ENCODE measurements at places on chromosomes 2 and 18.

DNA sequence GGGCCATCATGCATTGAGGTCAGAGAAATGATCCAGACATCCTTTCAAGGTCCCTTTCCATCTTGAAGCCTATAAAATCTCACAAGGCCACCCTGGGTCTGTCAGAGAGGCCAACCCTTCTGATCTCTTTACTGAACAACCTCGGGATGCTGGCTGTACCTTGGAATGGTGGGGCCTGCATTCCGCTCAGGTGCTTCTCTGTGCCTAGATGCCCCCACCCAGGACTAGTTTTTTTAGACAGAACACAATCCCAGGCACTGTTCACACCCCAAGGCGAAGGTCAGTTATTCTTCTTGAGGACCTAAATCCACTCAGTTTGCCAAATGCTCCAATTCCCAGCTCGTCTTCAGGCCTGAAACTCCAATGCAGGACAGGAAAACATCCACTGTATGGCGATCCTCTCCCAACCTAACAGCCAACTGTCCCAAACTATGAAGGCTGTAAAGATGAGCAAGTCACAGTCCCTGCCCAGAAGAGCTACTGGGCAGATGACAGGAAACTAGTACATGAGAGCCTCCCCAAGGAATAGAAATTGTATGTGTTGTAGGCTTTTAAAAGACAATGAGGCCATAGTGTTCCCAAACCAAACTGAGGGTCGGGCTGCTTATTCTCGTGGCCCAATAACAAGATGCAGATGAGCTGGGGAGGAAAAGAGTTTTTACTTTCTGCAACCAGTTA lies 154.4 kb upstream of the ACAA2 start:
- no peak for DNase-seq

DNA sequence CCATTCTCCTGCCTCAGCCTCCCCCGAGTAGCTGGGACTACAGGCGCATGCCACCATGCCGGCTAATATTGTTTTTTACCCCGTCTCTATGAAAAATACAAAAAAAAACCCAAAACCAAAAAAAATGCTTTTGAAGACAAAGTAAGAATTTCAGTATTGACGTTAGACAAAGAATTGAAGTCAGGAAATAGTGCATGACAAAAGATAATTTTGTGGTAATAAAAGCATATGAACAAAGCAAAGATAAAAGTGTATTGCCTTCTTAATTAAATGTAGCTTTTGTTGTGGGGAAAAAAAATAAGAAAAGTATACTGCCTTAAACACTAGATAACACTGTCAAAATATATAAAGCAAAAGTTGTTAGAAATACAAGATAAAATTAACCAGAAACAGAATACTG lies 86.8 kb downstream of the ANKRD12 start:
- no peak for DNase-seq

DNA sequence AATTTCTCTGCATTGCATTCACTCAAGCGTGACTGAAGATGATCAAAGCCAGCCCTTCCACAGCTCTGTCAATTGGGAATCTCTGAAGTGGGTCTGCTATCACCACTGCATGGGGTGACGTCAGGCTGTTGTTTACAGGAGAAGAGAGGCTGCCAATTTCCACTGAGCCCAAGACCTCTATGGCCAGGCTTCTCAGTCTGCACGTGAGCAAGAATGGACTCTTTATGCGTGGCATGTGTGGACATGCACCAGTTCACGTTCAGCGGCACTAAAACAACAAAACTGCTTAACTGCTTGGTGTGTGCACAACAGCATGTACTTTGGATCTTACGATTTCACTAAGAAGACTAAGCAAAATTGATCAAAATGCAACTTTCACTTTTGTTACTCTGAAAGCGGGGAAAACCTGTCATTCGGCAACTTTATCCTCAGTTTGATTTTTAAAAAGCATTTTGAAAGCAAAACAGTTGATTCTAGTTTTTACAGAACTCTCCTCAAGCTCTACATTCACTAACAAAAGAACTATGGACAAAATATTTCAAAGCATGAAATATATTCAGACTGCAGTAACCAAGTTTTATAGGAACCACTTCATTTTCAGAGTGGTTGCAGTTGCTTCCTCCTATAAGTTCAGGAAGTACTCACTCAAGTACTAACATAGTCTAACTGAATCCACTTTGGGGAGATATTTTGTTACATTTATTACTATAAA lies 77.0 kb upstream of the SERTAD2 start:
- no peak for DNase-seq

GRCh38 chr2:159925975-159926374 lies 128.0 kb upstream of the CD302 start:
- DNase-seq: no peak

DNA sequence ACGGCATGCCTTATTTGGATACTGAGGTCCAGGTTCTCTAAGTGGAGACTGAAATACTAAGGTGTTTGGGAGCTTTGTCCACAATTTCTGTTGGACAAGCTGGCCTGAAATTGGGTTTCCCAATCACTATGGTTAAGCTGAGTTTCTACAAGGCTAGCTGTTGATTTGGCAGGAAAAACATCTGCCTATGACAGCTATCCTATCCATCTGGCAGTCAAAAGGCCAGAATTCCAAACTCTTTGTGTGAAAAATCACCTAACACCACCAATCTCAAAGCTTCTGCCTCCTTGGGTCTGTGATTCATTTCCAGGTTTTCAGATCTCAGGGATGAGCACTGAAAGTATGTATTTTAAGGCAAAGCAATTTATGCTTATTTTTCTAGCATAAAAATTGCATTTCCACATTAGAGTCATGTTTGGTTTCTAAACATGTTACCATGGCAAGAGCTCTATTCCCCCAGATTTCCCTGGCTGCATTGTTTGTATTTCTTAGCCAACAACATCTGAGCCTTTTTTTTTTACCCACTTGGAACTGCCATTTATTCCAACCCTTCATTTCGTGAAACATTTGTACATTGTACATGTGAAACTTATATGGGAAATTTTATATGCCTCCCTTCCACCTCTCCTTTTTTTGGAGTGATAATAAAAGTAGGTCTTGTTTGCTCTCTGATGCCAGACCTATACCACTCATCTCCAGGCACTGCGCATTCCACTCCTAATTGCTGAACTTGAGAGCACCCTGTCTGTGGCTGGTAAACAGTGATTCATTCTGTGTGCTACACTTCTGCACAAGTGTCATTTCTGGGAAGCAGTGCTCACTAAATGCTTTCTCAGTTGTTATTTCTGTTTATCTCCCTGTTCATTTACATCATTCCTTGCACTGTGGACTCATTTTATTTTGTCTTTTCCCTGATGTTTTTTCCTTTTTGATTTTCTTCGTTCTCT lies 15.9 kb upstream of the CCDC85A start:
- DNase-seq: no peak

- no peak for DNase-seq
These were observed 89.8 kb upstream of the KCNH7 start for GRCh38 chr2:162928356-162928755.

DNA sequence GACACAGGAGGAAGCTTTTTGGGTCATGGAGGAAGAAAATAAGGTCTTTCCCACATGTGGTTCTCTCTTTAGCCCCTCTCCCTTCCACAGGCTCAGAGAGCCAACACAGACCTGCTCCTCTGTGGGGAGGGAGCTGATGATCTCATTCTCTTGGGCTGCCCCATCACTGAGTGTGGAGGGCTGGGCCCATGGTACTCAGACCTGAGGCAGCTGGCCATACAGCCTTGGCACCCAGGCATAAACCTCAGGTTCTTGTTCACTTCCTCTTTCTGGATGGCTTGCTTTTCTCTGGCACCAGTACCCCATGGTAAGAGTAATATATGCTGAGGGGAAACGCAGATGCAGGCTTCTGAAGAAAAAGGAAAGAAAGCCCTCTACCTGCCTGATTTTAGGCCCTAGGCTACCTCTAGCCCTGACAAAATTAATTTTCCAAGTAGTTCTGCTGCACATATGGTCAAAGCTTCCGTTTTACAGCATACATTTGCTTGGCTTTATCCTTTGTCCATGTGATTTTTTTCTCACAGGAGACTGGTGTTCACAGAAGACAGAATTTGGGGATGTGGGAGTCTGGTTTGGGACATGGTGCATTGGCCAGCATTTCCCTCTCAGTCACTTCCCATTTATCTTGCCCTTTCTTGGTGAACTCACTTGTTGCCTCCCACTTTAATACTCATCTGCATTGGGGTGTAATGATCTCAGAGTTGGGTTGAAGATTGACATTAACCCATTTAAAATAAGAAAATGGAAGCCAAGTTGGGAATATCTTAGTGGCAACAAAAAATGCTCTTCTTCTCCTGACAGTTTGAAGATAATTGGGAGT lies 11.1 kb downstream of the DHRS9 start:
- no peak for DNase-seq

GRCh38 chr2:28270456-28271152 lies 122.1 kb upstream of the FOSL2 start:
- no peak for DNase-seq

DNA sequence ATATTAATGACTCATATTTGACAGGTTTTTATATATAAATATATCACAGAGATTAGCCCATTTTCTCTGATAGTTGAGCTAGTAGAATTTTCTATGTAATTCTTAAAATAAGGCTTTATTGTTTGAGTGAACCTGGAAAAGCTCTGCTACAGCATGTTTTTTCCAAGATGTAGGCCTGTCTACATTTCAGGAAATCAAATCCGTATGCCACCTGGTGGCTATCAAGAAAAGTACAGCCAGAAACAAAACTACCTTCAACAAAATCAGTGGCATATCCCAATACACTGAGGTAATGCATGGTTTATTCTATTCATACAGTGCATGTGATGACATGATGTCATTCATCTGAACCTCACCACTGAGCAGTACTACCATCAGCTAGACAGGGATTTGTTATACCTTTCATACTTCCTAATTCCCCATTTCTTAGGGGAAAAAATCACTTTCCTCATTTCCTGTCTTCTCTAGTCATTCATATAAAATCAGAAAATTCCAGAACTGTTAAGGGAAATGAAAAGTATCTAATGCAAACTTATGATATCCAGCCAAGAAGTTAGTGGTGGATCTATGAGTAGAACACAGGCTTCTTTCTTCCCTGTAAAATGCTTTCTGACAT lies 310.4 kb upstream of the SYT4 start:
- DNase-seq: no peak

GRCh38 chr2:235642446-235643098 lies 148.7 kb downstream of the AGAP1 start:
- no peak for DNase-seq

- no peak for DNase-seq
These were observed 330.1 kb downstream of the CMPK2 start for GRCh38 chr2:6535572-6535971.

- no peak for DNase-seq
These were observed 74.6 kb downstream of the PDE11A start for GRCh38 chr2:177998006-177998405.

GRCh38 chr2:233255151-233255550 lies 3.7 kb downstream of the ATG16L1 start:
- no peak for DNase-seq

- no peak for DNase-seq
These were observed 65.8 kb downstream of the CRIM1 start for GRCh38 chr2:36421379-36421778.

GRCh38 chr2:240146141-240146561 lies 5.7 kb upstream of the OTOS start:
- DNase-seq: no peak

DNA sequence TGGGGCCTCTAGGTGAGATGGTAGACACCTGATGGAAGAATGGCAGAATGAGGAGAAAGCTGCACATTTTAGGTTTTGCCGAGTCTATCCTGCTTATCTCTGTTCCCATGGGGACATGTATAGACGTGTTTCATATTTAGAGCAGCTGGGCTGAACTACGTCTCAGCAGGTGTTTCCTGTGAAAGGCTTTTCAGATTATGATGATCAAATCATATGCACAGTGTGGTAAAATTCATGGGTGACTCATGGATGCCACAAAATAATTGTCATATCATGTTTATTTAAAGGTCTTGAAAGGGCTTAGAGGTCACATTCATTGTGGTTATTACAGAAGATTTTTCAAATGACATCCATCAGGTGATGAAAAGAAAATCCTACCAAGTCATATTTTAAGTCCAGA lies 90.5 kb downstream of the ICOS start:
- no peak for DNase-seq

DNA sequence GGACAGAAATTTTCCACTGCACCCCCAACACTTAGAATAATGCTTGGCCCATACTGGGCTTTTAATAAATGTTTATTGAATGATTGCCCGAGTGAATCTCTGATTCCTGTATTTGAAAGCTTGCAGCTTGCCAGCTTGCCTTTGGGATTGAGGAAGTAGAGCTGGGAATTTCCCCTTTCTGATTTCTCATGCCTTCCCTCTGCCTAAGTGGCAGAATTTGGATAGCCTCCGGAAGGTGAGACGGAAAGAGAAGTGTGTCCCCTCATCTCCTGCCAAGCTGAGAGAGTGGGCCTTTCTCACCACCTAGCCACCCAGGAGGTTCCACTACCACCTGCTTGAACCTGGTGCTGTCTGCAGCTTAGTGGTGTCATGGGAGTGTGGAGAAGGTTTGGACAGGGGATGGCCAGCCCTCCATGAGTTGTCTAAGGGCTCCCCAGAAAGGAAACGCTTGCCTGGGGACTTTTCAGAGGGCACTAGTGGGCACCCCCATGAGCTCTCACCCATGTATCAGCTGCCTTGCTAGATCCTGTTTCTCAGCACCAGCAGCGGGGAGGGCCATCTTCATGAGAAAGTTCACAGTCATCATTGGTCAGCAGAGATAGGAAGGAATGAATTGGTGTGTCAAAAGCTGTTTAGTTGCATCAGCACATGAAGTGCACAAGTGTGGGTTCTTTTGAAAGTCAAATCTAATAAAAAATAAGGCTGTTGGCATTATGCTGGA lies 8.6 kb upstream of the NCOA1 start:
- no peak for DNase-seq

DNA sequence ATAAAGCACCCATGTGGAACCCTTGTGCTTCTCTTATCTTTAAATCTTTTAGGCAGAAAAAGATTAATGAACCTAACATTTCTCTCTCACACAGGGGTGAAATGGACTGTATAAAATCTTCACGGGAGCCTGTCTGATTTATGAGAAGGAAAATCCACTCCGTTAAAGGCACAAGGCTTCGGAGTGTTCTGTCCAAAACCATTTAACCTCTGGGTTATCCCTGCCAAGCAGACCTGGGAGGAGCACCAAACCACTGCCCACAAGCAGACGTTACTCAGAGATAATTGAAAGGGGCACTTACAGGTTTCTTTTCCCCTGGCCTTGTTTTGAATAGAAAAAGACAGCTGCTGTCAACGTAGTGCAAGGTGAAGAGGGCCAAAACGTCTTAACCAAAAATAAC lies 184.4 kb upstream of the DOK6 start:
- DNase-seq: no peak

- no peak for DNase-seq
These were observed 79.4 kb upstream of the TCF7L1 start for GRCh38 chr2:85053802-85054201.

GRCh38 chr18:10528439-10528838 lies 2.6 kb downstream of the NAPG start:
- no peak for DNase-seq

GRCh38 chr2:219851801-219852481 lies 224.5 kb downstream of the SLC4A3 start:
- no peak for DNase-seq

DNA sequence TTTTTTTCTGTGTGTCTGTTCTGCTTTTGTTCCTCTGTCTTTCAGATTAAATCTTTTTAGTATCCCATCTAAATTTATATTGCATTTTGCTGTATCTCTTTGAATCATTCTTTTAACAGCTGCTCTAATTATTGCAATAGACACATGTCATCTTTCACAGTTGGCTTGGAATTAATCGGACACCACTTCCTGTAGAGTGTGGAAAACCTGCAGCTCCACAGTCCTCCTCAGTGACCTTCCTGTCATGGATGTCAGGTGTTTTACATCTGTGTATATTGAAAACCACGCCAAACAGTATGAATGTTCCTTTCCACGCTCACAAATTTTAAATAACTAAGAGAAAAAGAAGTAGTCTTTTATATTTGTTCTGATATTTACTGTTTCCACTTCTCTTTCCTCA lies 135.3 kb downstream of the PXDN start:
- no peak for DNase-seq
